ENCODE measurements at places on chromosomes 6 and 20. TPM values are rescaled to one million over a fixed set of nuclear protein-coding genes. Genes with fewer than 3 reads are reported as not detected.

The HACE1 gene
- 24.6 TPM for total RNA-seq

The STMND1 gene
- total RNA-seq, result not detected

The ZBTB12 gene
- total RNA-seq, result 0.47 TPM

The LBP gene
- 1.8 TPM for total RNA-seq

The CALHM4 gene
- not detected for total RNA-seq

GRCh38 chr6:9711365-9711764 is 703.5 kb downstream of the TFAP2A start:
- ATAC-seq, result no peak

DNA sequence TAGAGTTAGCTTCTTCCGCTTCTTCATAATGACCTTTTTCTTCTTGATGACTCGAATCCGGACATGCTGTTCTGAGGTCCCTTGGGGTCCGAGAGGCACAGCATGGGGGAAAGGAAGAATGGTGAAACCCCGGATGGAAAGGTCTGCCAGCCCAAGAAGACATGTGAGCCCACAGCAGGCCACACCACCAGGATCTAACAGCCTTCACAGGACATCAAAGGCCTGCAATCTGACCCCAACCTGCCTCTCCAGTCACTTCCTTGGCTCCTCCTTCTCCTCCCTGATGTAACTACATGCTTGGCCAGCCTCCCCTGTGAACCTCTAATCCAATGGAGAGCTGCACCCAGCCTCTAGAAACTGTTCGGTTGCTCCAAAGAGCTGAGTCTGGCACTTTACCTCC is 1.6 kb downstream of the CPXM1 start:
- no peak for ATAC-seq

- no peak for ATAC-seq
These were observed 66.4 kb downstream of the HMGN3 start for GRCh38 chr6:79167931-79168694.

DNA sequence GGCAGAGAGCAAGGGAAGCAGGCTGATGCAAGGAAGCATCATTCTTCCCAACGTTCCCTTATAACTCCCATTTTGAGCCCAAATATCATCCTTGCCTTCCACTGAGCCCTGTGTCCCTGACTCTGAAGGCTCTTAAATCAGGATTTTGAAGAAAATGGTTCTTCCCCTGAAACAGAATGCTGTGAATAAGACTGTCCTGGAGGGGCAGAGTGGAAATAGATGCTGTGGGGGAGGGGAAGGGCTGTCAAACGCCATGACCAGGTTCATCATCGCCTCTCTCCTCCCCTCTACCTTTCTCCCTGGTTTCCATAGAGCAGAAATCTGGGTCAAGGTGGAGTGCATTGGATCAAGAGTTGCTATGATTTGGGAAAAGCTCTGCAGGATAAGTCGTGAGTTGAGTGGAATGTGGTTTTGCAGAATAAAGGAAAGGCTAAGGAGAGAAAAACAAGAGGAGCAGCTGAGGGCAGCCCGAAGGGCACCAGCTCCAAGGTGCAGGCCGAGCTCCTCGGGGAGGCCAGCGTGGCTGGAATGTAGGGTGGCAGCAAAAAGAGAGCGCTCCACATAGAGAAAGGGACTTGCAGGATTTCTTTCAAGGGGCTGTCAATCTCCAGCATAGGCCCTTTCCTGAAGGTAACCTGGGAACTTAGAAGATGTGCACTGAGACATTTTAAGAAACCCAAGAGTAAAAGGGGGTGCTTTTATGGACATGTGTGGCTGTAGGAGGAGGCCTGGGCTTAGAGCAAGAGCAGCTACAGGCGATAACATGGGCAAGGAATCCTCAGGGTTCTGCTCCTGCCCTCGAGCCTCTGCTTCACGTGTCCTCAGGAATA is 120.8 kb upstream of the CDYL start:
- no peak for ATAC-seq

GRCh38 chr20:17663040-17663399 is 19.0 kb downstream of the RRBP1 start:
- ATAC-seq, result no peak

DNA sequence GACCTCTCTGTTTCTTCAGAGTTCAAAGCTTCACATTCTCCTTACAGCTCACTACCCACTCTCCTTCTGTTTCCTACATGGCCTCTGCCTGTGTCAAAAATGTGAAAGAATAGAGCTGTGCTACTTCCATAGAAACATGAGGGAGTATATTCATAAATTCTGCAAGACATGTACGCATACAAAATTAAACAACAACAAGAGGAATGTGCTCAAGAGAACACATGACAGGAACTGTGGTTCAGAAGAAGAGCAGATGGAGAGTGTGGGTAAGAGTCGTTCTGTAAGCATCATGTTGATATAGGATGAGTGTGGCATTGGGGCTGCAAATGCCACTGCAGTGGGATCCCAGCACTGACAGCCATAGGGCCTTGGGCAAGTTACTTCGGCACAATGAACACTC is 266.6 kb upstream of the SASH1 start:
- ATAC-seq, result no peak
